ENCODE measurements at places on chromosomes 1 and 21.

DNA sequence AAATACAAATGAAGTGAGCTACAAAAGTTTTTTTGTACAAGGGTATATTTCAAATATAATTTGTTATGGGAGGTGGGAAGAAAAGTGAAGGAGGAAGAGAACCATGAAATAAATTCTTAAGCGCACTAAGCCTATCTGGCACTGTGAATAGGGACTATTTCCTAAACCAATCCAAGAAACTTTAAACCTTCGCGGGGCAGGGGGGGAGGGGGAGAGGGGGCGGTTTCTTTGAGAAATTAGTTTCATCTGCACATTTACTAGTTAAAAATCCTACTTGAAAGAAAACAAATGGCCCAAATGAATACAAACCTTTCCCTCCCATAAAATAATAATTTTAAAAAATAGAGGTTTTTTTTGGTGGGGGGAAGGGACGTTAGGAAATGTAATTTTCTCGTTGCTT lies 364 bp downstream of the GOLPH3L start:
- no peak for DNase-seq

DNA sequence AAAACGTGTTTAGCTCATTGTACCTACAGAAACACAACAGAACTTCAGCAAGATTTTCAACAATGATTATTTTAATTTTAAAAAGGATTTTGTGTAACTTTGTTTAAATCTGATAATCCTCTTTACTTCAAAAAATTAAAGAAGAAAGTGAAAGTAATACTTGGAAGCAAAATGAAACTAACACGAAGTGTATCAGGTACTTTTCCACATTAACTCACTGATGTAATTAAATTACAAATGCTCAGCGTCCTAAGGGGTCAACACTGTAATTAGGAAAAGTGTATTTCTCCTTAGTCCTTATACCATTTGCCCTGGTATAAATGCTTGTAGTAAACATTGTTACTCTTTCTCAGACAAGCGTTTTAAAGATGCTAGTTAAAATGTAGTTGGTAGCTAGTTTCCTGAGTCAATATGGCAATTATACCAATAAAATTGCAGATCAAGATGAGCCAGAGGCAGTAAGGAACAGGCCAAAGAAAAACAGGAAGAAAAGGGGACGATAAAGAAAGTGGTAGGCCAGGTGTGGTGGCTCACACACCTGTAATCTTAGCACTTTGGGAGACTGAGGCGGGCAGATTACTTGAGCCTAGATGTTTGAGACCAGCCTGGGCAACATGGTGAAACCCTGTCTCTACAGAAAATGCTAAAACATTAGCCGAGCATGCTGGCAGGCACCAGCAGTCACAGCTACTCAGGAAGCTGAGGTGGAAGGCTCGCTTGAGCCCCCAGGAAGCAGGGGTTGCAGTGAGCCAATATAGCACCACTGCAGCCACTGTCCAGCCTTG lies 553.0 kb downstream of the SMYD3 start:
- DNase-seq: peak; percentile 4

DNA sequence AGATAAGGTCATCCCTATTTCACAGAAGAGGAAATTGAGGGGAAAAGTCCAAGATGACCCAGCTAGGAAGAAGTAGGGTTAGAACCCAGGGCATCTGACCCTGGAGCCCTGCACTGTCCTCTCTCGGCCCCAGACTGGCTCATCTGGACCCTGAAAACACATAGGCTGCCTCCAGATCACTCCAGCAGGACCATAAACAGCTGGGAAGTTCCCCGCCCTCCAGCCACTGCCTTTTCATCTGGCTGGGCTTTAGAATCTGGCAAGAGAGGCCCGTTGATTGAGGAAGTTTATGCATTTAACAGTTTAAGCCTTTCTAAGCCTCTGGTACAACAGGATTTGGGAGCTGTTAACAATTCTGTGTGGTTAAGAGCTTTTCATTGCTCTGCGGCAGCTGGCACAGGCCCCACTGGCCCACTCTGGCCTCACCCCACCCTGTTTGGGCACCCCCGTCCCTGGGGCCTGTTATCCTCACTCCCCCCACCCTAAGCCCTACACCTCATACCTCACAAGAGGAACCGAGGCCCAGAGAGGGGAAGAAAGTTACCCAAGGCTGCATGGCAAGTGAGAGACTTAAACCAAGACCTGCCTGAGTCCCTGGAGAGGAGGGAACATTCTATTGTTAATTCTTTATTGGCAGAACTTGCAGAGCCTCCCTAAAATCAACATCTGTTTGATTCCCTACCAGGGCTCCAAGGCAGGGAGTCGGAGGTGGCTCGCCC lies 84.2 kb downstream of the EPHB2 start:
- DNase-seq: no peak

DNA sequence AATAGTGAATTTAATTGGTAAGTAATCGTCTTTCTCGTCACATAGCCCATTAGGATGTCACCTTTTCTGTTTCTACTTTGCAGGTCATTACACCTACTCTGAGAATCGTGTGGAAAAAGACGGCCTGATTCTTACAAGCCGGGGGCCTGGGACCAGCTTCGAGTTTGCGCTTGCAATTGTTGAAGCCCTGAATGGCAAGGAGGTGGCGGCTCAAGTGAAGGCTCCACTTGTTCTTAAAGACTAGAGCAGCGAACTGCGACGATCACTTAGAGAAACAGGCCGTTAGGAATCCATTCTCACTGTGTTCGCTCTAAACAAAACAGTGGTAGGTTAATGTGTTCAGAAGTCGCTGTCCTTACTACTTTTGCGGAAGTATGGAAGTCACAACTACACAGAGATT lies 23.3 kb downstream of the PARK7 start:
- no peak for DNase-seq

GRCh38 chr1:87853576-87854351 lies 525.1 kb downstream of the LMO4 start:
- no peak for DNase-seq

DNA sequence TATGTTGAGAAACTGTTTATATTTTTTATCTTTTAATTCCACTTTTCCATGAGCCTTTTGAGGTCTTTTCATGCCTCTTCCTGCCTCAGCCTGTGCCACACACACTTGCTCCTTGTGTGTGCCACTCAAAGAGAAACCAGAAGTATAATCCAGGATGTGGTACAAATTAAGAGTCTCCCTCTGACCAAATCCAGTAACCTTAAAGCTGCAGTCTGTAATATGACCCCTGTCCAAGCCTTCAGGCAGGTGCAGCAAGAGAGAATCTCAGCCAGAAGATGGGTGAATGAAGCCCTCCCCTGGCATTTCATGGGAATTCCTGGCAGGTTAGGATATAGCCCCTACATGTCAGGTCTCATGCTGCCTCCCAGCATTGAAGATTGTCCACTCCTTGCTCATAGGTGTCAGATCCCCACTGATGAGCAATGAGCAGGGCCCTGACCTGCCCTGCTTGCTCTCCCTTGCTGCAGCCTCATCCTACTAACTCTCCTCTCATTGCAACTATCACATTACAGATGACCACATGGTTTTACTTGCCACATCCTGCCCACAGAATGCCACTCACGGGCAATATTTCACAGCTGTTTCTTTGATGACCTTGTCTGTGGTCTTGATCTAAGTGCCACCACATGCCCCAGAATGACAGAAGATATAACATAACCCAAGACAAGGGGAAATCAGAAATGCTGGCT lies 169.3 kb downstream of the SEC16B start:
- no peak for DNase-seq

GRCh38 chr1:96845464-96845863 lies 123.9 kb downstream of the PTBP2 start:
- DNase-seq: no peak

DNA sequence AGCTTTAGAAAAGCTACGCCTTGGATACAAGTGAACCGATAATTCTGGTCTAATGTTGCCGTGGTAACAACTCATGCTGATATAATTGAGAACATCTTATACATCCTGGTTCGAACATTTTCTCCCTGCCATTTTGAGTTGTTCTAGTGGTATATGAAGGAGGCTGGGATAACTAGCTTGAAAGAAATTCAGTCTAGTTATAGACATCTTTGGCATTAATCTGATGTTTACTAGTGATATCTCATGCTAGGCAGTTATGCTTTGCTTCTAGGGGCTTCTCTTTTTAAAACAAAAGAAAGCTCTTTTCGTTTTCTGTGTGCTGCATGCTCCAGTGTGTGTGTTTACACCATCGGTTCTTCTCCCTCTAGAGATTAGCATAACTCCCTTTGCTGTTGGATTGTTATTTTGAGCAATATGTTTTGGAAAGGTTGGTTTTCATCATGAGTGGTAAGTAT lies 20.5 kb downstream of the PRKACB start:
- no peak for DNase-seq

DNA sequence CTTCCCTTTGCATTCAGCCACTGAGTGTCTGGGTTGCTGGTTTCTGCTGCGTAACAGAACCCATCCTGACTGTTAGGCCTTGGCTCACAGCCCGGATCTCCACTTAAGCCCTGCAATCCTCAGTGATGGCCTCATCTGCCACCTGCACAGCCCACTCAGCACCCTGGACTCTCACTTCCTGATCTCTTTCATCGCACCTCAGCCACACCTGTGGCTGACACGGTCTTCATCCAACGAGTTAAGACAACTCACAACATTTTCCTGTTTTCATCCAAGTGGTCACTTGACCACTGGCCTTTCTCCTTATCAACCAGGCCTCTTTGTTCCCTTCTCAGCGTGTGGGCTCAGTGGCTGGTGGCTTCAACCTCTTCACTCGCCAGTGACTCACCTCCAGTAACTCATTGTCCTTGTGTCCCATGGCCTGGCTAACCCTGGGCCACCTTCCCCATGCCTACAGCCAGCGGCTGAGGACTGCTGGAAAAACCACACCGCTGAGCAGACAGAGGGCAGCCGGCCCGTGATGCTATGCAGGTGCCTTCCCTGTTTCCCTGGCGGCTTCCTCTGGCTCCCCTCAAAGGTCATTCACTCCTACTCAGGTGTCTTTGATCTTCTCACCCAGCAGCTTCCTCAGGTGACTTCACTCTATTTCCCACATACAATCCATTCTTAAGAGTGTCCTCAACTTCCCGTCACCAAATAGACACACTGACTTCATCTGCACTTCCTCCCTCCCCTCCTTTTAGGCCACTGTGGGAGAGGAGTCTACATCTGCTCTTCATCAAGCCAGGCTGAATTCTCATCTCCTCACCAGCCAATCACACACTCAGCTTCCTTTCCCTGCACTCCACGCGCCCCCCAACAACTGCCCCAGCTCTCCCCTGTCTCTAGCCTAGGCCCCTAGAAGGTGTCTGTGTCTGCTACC lies 19.9 kb upstream of the EDN2 start:
- DNase-seq: no peak

- no peak for DNase-seq
Observed at GRCh38 chr1:215290018-215290417, 207.5 kb downstream of the KCNK2 start.

- DNase-seq: no peak
Observed at GRCh38 chr1:22117851-22118250, 25.0 kb downstream of the WNT4 start.

- no peak for DNase-seq
Observed at GRCh38 chr1:209858561-209859103, 30.9 kb downstream of the UTP25 start.

DNA sequence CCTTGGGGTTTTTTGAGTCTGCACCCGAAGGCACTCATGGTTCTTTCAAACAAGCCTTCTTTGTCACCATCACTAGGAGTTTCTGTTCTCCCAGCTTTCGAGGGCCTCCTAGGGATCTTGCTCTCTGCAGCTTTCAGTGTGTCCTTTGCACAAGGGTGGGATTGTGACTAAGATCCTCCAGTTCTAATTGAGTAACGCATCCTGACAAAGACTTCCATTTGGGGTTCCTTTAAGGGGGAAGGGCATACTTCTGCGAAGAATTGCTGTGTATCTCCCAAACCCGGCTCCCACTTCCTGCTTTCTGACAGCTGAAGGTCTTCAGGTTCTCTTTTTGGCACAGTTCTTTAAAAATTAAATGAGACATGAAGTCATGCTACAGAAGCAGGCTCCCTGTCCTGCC lies 139.4 kb downstream of the EDEM3 start:
- no peak for DNase-seq

DNA sequence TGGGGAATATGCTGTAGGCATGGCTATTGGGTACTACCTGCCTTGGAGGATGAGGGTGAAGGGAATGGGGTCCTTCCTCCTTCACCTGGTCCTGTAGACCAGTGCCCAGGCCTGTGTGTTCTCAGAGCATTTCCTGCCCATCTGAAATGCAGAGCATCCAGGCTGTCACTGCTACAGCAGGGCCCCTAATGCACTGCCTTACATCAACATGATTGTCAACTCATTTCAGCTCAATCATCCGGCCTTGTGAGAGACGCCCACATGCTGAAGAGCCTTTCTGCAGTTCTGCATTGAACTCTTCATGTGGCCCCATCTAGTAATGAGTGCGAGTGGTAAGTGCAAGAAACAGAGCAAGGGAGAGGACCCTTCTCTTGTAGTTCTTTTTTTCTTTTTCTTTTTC lies 39.8 kb upstream of the SRP9 start:
- no peak for DNase-seq

- DNase-seq: no peak
Observed at GRCh38 chr1:187051618-187052232, 223.0 kb downstream of the PLA2G4A start.

GRCh38 chr1:172670791-172671190 lies 11.9 kb downstream of the FASLG start:
- DNase-seq: peak; percentile 39

DNA sequence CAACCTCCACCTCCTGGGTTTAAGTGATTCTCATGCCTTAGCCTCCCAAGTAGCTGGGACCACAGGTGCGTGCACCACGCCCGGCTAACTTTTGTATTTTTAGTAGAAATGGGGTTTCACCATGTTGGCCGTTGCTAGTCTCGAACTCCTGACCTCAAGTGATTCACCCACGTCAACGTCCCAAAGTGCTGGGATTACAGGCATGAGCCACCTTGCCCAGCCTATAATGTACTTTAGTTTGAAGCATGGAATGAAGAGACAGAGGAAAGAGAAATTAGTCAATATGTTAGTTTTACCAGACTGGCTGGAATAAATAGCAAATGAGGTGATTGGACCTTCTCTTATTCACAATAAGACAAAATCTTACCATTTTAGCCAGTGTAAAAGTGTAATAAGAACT lies 89.0 kb downstream of the GTF2B start:
- DNase-seq: no peak

Data from activated gamma-delta T cell treated with Interleukin-2 at 50 U/mL for 16 hours (primary cell).